Right renal cortex interstitium (tissue), 3 donors: ENCODE measurements at places on chromosomes 6 and 20. TPM values are rescaled to one million over a fixed set of nuclear protein-coding genes. Genes with fewer than 3 reads are reported as not detected.

The PXDC1 gene
- 17.5 TPM for polyA plus RNA-seq

The ELOVL2 gene
- 9.0 TPM for polyA plus RNA-seq

GRCh38 chr20:64131406-64131805 lies 24.0 kb upstream of the NPBWR2 start:
- no peak for DNase-seq

DNA sequence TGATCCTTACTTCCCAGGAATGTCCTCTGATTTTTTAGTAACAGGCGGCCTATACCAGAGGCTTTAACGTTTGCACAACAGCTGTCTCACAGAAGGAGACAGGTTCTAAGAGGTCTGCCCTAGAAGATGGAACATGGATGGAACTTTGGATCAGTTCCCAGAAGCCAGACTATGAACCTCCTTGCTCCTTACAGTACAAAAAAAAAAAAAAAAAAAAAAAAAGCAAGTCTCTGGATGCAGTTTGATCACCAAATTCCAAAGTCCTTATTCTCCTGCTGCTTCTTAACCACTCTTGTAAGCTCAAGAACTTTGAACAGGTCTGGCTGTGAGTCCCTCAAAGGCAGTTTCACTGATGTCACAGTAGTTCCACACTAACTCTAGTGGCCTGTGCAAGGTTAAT lies 2.0 kb upstream of the TRMT11 start:
- DNase-seq, result no peak

DNA sequence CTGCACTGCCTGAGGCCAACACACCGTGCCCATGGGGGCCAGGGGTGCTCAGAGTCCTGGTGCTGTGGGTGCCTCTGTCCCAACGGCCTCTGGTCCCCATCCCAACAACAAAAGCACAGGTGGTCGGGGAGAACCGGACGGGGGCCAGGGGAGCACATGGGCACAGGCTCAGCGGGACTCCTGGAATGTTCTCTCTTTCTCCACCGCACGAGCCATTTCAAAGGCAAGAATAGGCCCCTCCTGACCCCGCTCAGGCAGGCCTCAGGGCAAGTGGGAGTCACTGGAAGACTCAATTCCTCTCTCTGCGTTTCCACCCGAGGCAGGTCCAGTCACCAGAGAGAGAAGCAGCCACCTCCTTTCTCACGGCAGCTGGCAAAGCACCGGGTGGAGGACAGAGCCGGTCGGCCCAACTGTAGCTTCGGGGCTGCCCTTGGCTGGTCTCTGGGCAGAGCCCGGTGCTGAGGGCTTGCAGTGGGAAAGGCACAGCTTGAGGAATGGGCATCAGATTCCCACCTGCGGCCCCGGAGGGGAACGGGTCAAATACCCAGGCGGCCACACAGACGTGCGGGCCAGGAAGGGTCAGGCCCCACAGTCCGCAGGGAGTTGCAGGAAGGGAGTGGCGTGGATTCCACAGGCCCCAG lies 55.2 kb downstream of the KCNQ2 start:
- no peak for DNase-seq

DNA sequence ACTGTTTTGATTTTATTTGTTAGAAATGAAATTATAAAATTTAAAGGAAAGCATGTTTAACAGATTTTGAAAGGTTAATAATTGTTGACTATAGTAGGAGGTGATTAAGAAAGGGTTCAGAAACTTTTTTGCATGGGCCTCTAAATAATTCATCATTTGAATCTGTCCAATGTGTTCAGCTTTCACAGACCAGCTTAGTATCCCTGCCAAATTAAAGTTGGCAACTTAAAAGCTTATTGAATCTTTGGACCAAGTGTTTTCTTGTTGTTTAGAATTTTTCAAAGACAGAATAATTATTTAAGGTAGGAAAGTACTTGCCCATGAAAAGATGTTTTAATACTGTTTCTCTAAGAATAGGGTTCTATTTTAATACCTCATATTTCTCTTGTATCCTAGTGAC lies 466.0 kb downstream of the GJA1 start:
- DNase-seq, result no peak
